ENCODE measurements at places on chromosomes 11 and 22. TPM values are rescaled to one million over a fixed set of nuclear protein-coding genes. Genes with fewer than 3 reads are reported as not detected.

The SLCO2B1 gene
- total RNA-seq, result 0.15 TPM

The SYT12 gene
- not detected for total RNA-seq

The IFITM10 gene
- 0.20 TPM for total RNA-seq

The PYGM gene
- not detected for total RNA-seq

The OR5AK2 gene
- total RNA-seq, result not detected

The GLYATL2 gene
- total RNA-seq, result not detected

The ATL3 gene
- 72.2 TPM for total RNA-seq

The CTR9 gene
- 19.0 TPM for total RNA-seq

The CABP4 gene
- total RNA-seq, result 3.9 TPM

The CRYBB3 gene
- not detected for total RNA-seq

The MYBPC3 gene
- not detected for total RNA-seq

The EPS8L2 gene
- total RNA-seq, result 6.7 TPM

The CFAP68 gene
- total RNA-seq, result 12.3 TPM

The OR8D1 gene
- total RNA-seq, result not detected

The SNX15 gene
- 17.3 TPM for total RNA-seq

The PVALB gene
- total RNA-seq, result not detected

The SERPING1 gene
- total RNA-seq, result 1.9 TPM

The TUBA8 gene
- 11.5 TPM for total RNA-seq

The GRIK4 gene
- total RNA-seq, result 0.15 TPM

The CCDC87 gene
- total RNA-seq, result not detected

The OR10D3 gene
- not detected for total RNA-seq

The FBLN1 gene
- total RNA-seq, result 0.30 TPM

The YAP1 gene
- total RNA-seq, result 10.3 TPM

The SLC5A4 gene
- total RNA-seq, result 1.1 TPM

The PKDREJ gene
- total RNA-seq, result not detected

The PGA3 gene
- not detected for total RNA-seq

The CECR2 gene
- 0.05 TPM for total RNA-seq

The PLAAT5 gene
- not detected for total RNA-seq

The PHOX2A gene
- total RNA-seq, result not detected

The SYNGR1 gene
- total RNA-seq, result 0.67 TPM

The PHRF1 gene
- total RNA-seq, result 25.4 TPM

The SCT gene
- total RNA-seq, result not detected

The HIPK3 gene
- total RNA-seq, result 23.8 TPM

The ZDHHC5 gene
- total RNA-seq, result 42.8 TPM

The A4GALT gene
- total RNA-seq, result 33.1 TPM

The CBX7 gene
- 1.6 TPM for total RNA-seq

The ZNRD2 gene
- total RNA-seq, result 76.7 TPM

The ANO9 gene
- 0.89 TPM for total RNA-seq

The ACRV1 gene
- total RNA-seq, result not detected

The PHETA2 gene
- 14.0 TPM for total RNA-seq

The CDCA5 gene
- total RNA-seq, result 20.7 TPM

The GLYAT gene
- not detected for total RNA-seq

The OR2AG2 gene
- not detected for total RNA-seq

The CHRDL2 gene
- not detected for total RNA-seq

The CSTPP1 gene
- 22.5 TPM for total RNA-seq

The IGLL1 gene
- not detected for total RNA-seq

The KRTAP5-6 gene
- total RNA-seq, result not detected

The SAA4 gene
- not detected for total RNA-seq

The RGL4 gene
- not detected for total RNA-seq

The PTH gene
- not detected for total RNA-seq

All from mammary microvascular endothelial cell (primary cell).